Peyer's patch (tissue), 4 donors: ENCODE measurements at places on chromosomes 2 and 18.

DNA sequence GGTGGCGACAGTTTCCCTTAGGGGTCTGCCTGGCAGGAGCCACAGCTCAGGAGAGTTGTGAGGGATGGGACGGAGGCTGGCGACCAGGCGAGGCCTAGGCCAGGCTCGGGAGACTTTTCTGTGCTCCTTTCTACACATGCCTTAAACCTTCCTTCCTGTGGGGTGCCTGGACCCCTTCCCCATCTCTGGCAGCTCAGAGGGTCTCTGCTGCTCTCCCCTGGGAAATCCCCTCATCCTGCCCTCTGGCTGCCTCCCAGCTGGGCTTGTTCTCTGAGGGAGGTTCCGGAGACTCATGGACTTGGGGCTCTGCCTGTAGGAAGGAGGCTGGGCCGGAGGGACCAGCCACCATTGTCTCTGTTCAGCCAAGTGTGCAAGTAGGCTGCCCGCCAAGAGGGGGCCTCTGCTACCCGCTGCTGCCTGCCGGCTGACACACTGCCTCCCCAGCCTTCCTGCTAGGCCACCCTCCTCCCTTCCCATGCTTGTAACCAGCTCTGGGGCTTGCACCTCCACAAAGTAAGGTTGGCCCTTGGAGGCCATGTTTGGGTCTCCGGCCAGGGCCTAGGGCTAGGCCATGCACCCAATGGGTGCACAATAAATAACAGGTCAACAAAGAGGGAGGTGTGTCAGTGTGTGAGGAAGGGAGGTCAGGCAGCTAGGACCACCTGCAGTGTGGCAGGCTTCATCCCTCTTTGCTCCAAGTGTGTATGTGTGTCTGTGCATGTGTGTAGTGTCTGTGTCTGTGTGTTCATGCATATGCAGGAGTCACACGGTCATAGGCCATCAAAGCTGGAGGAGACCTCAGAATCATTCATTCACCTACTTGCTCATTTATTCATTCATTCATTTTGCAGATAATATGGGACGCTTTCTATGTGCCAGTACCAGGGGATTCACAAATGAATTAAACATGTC lies 28.8 kb downstream of the PSD4 start:
- H3K36me3 ChIP-seq = peaks cover 33% of the 10 kb centered on the region
- peak; percentile 46 for DNase-seq
- H3K4me1 ChIP-seq = no peaks in the 10 kb centered on the region
- H3K4me3 ChIP-seq = no peak overlapping the region
- peak overlapping the region; percentile 37 for H3K27ac ChIP-seq

DNA sequence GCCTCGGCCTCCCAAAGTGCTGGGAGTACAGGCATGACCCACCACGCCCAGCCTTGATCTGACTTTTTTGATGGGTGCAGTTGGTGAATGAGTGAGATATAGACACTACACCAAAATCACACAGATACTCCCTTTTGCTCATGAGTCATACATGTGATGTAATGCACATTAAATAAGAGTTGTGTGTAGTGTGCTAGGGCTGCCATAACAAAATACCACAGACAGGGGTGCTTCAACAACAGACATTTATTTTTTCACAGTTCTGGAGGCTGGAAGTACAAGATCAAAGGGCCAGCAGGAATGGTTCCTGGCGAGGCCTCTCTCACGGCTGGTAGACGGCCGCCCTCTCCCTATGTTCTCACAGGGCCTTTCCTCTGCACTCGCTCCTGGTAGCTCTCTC lies 46.6 kb downstream of the GBX2 start:
- H3K4me3 ChIP-seq = no peak overlapping the region
- H3K36me3 ChIP-seq = no peaks in the 10 kb centered on the region
- no peaks in the 10 kb centered on the region for H3K4me1 ChIP-seq
- DNase-seq = no peak
- H3K27me3 ChIP-seq = no peaks in the 10 kb centered on the region
- no peak overlapping the region for H3K27ac ChIP-seq

DNA sequence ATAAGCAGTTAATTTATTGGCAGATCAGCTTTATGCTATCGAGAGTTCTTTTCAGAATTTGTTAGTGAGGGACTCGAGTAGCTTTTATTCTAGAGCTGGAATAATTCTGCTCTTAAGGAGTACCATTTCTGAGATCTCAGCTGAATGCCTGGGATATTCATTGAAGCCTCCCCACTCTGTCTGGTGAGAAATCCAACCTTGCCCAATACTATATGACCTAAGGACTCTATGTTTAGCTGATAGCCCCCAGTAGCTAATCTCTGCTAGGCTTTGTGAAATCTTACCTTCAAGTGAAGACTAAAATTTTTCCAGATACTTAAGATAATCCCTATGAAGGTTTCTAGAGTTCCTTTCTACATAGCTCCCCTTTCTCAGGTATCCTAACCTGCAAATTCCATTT lies 261.4 kb downstream of the SETBP1 start:
- no peaks in the 10 kb centered on the region for H3K36me3 ChIP-seq
- H3K27ac ChIP-seq = no peak overlapping the region
- no peak overlapping the region for H3K4me3 ChIP-seq
- DNase-seq = no peak
- no peaks in the 10 kb centered on the region for H3K4me1 ChIP-seq
- H3K27me3 ChIP-seq = no peaks in the 10 kb centered on the region

- H3K27ac ChIP-seq = no peak overlapping the region
- no peaks in the 10 kb centered on the region for H3K4me1 ChIP-seq
- no peak for DNase-seq
- no peaks in the 10 kb centered on the region for H3K27me3 ChIP-seq
- no peak overlapping the region for H3K4me3 ChIP-seq
Observed at GRCh38 chr2:157250836-157251235, 6.7 kb upstream of the GALNT5 start.

DNA sequence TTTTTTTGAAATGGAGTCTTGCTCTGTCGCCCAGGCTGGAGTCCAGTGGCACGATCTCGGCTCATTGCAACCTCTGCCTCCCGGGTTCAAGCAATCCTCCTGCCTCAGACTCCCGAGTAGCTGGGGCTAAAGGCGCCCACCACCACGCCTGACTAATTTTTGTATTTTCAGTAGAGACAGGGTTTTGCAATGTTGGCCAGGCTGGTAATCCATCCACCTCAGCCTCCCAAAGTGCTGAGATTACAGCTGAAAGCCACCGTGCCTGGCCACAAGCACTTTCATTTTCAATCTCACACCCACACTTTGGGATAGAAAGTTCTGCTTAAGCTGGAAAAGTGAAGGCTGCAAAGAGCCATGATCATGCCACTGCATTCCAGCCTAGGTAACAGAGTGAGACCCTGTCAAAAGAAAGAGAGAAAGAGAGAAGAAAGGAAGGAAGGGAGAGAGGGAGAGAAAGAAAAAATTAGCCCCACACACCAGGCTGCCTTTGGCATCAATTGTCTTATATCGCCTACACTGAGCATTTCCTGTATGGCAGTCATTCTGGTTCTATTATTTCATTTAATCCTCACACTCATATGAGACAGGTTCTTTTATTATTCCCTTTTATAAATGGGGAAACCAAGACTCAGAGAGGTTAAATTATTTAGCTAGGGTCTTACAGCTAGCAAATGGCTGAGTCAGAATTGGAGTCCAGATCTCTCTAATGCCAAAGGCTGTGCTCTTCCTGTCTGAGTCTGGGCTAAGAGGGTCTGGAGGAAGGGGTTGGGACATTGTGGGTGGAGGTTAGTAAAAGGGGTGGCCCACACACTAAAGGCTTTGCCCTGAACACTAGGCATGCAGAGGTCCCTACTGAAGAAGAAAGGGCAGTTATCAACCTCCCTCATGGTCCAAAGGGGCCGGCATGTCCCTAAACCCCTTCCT lies 37.9 kb upstream of the PKDCC start:
- H3K27me3 ChIP-seq = no peaks in the 10 kb centered on the region
- no peak overlapping the region for H3K4me3 ChIP-seq
- no peak for DNase-seq

GRCh38 chr2:73202156-73203054 lies at the start of gene NOTO:
Gene NOTO (plus strand): TSS chr2:73202574. CDS start chr2:73202667, 93 bp downstream.
- H3K4me3 ChIP-seq = peak within 1 kb of the TSS; percentile 32
- no peaks in the 10 kb centered on the region for H3K36me3 ChIP-seq
- no peaks in the 10 kb centered on the region for H3K4me1 ChIP-seq
- no peak for DNase-seq
- no peak within 1 kb of the TSS for H3K27ac ChIP-seq

DNA sequence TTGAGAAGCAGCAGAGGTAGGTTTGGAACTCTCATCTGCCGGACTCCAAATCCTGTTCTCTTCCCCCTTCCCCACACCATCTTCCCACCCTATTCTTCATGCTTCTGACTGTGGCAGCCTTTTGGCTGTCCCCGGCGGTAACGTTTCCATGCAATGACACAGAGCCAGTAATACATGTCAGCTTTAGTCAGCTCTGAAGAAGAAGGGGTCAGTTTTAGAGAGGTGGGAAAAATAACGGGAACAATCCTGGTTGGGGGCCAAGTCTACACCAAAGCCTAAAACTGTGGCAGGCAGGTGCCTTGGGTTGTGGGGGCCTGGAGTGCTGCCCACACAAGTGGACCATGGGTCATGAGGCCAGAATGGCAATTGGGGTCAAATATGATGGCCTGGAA lies 106.8 kb downstream of the LPIN1 start:
- no peaks in the 10 kb centered on the region for H3K36me3 ChIP-seq
- H3K27ac ChIP-seq = no peak overlapping the region
- no peak for DNase-seq

GRCh38 chr2:145020694-145021093 lies 500.8 kb upstream of the ZEB2 start:
- H3K27me3 ChIP-seq = no peaks in the 10 kb centered on the region
- H3K36me3 ChIP-seq = no peaks in the 10 kb centered on the region
- no peaks in the 10 kb centered on the region for H3K4me1 ChIP-seq
- no peak overlapping the region for H3K27ac ChIP-seq

DNA sequence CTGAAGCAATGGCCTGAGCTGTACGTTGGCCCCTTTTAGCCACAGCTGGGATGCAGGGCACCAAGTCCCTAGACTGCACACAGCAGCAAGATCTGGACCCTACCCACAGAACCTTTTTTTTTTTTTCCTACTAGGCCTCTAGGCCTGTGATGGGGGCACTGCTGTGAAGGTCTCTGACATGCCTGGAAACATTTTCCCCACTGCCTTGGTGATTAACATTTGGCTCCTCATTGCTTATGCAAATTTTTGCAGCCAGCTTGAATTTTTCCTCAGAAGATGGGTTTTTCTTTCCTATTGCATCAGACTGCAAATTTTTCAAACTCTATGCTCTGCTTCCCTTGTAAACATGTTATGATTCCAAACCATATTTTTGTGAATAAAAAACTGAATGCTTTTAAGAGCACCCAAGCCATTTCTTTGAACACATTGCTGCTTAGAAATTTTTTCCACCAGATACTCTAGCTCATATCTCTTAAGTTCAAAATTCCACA lies 33.5 kb downstream of the PDE1A start:
- no peak for DNase-seq
- no peak overlapping the region for H3K27ac ChIP-seq
- no peaks in the 10 kb centered on the region for H3K36me3 ChIP-seq
- no peak overlapping the region for H3K4me3 ChIP-seq

- H3K27ac ChIP-seq = no peak overlapping the region
- no peaks in the 10 kb centered on the region for H3K4me1 ChIP-seq
- no peaks in the 10 kb centered on the region for H3K27me3 ChIP-seq
- no peak for DNase-seq
Observed at GRCh38 chr2:10620481-10620880, 69.3 kb downstream of the NOL10 start.

- no peak for DNase-seq
- H3K27ac ChIP-seq = no peak overlapping the region
- H3K4me3 ChIP-seq = no peak overlapping the region
- no peaks in the 10 kb centered on the region for H3K4me1 ChIP-seq
Observed at GRCh38 chr2:191222507-191222906, 22.7 kb upstream of the MYO1B start.

- H3K36me3 ChIP-seq = no peaks in the 10 kb centered on the region
- H3K4me3 ChIP-seq = no peak overlapping the region
- DNase-seq = no peak
- H3K27me3 ChIP-seq = no peaks in the 10 kb centered on the region
- H3K27ac ChIP-seq = peak overlapping the region; percentile 28
- H3K4me1 ChIP-seq = peaks cover 9% of the 10 kb centered on the region
Observed at GRCh38 chr2:69099541-69099940, 86.6 kb downstream of the ANTXR1 start.

DNA sequence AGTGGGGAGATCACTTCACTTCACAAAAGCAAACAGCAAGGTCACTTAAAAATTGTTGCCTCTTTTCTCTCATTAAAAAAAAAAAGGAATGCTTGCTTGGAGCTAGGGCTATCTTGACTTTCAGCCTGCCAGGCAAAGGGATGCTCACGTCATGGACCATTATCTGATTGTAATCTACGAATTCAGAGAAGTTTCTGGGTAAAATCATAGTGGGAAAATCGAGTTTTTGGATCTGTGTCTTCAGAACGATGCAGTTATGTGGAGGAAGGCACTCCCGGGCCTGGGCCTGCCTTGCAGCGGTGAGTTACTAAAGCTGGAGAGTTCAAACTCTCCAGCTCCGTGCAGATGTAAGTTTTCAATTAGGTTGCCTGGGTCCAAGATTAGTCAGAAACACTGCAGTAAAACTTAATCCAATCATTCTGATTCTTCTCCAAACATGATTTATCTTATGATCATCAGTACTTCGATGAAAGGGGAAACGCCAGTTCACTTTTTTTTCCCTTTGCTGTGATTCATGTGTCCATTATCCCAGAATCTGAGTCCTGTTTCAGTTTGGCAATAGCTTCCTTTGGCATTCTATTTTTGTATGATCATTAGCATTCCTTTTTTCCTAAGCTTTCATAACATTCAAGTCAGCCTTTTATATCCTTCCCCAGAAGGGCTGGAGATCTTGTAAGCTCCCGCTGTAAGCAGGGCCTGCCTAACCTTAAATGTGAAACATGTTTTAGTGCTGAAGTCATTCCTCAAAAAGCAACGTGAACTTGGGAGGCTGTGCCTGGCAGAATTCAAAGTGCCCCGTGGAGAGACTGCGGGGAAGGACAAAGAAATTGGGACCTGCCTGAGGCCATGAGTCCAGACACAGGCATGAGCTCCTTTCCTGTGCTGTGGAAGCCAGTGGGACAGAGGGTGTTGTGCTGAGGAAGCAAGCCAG lies 119.3 kb upstream of the TWIST2 start:
- H3K36me3 ChIP-seq = no peaks in the 10 kb centered on the region
- no peak overlapping the region for H3K27ac ChIP-seq
